Muscle of arm (tissue), 14 donors: ENCODE measurements at places on chromosomes 16 and 17.

GRCh38 chr16:87832741-87833502, 36.4 kb downstream of the SLC7A5 start:
- no peak for DNase-seq

- peak; percentile 56 for DNase-seq
Measured at GRCh38 chr17:80859002-80859941, 132.4 kb upstream of the CHMP6 start.

- DNase-seq, result no peak
Measured at GRCh38 chr17:78082988-78083387, 45.6 kb downstream of the TMC6 start.

DNA sequence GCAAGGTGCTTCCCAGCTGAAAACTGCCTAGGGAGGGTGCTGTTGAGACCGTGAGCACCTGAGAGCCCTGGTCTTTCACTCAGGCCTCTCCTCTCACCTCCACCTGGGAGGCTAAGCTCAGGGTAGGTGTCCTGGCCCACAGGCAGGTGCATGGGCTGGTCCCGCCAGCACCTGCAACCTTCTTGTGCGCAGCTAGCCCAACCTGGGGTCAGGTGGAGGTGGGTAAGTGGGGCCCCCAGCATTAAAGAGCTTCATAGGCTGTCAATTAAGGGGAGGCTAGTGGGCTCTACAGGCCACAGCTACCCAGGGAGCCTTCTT, 8.7 kb downstream of the ADCY7 start:
- DNase-seq, result no peak

DNA sequence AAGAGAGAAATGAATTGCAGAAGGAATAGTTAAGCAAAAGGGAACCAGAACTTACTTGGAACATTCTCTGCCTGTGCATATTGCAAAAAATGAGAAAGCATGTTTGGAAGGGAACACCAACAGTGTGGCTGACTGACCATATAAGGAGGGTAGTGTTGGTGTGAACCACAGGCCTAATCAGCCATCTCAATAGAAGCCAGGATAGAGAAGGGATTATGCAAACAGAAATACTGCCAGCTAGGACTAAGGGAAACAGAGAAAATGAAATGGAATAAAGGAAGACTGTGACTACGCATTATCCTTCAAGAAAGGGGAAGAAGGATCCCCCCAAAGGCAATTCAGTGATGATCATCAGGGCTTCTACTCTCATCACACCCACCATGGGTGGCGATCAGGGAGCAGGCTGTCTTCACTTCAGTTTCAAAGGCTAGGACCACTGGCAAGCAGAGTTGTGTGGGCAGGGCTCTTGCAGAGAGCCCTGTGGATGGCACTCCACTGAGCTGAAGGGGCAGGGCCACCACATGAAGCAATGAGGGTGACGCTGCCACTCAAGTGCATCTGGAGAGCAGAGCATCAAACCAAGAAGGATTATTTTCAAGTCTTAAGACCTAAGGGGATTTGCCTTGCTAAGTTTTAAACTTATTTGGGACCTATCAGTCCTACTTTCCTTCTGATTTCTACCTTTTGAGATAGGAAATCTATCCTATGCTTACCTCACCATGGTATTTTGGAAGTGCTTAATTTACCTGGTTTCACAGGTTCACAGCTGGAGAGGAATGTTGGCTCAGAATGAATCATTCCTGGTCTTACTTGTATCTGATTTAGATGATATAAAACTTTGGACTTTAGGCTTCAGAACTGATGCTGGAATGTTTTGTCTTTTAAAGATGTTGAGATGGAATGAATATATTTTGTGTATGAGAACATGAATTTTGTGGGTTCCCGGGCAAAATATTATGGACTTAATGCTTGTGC, 140.5 kb downstream of the SSH2 start:
- DNase-seq, result no peak

GRCh38 chr17:71631483-71631882, 489.3 kb upstream of the SOX9 start:
- no peak for DNase-seq

DNA sequence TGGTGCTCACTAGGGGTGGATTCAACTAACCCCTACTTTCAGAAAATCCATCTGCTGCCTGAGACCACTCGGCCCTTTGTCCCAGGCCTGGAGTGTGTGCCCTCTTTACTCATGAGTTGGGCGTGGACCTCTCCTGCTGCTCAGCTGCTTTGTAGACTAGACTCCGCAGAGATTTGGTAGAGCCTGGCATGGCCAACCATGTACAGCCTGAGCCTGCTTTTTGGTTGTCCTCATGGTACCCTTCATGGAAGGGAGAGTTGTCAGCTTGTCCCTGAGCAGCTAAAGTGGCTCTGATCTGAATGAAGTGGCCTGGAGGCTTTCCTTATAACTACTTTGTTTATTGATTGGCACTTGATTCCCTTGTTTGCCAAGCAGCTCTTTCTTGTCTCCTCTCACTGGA, 1.5 kb downstream of the EDC4 start:
- DNase-seq, result no peak

GRCh38 chr17:40338941-40339649, 25.4 kb downstream of the GJD3 start:
- no peak for DNase-seq

- DNase-seq, result no peak
Measured at GRCh38 chr16:89949121-89949742, 677 bp downstream of the DEF8 start.

DNA sequence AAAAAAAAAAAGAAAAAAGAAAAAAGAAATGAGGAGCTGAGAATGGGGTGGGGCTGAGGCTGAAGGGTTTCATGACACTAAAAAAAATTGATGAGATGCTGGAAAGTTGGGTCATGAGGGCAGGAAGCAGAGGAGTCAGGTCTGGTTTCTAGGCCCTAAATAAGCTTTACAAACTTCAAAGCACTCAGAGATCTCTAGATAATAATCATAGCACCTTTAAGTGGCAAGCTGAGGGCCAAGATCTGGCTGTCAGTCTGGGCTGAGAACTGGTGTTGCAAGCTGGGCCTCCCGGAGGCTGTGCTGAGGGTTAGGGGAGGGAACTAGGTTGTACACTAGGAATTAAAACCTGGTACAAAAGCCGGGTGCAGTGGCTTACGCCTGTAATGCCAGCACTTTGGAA, 6.4 kb downstream of the ZNF764 start:
- DNase-seq, result no peak

DNA sequence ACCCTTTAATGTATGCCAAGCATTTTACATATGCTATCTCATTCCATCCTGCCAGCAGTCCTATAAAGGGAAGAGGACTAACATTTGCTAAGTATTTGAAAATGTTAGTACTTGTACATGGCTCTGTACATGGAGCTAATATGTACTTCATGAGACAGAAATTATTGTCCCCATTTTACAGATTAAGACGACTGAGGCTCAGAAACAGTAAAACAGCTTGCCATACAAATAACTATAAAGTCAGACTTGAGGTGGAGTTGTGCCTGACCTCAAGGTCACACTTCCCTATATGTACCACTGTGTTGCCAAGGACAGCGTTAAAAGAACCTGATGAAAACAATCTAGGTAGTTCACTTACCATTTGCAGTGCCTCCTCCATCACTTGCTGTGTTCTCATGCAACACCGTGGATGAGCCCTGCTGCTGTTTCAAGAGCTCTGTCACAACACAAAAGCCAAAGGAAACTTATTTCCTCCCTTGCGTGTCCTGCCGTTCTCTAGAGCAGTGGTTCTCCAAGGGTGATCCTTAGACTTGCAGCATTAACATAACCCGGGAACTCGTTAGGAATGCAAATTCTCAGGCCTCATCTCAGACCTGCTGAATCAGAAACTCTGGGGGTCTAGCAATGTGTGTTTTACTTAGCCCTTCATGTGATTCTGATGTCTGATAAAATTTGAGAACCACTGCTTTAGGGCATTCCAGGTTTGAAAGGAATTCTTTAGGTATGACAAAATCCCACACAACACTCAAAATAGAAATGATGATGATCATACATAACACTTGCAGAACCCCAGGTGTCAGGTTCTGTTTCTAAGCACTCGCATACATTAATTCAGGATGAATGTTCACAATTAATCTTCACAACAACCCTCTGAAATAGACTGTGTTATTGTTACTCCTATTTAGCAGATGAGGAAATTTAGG, 51.2 kb upstream of the MTMR4 start:
- DNase-seq, result no peak

- DNase-seq, result no peak
Measured at GRCh38 chr16:426115-426905, 861 bp downstream of the RAB11FIP3 start.

GRCh38 chr16:24054741-24055491, 201.2 kb upstream of the CACNG3 start:
- no peak for DNase-seq

- DNase-seq, result no peak
Measured at GRCh38 chr17:61400717-61401388, 1.2 kb downstream of the TBX2 start.

DNA sequence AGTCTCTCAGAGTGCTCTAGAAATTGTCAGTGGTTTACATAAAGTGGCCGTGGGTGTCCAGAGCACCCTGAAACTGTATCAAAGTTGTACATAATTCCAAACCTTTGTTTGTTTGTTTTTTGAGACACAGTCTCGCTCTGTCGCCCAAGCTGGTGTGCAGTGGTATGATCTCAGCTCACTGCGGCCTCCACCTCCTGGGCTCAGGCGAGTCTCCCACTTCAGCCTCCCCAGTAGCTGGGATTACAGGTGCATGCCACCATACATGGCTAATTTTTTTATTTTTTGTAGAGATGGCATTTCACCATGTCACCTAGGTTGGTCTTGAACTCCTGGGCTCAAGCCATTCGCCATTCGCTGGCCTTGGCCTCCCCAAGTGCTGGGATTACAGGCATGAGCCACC, 24.3 kb upstream of the ADGRG1 start:
- no peak for DNase-seq

DNA sequence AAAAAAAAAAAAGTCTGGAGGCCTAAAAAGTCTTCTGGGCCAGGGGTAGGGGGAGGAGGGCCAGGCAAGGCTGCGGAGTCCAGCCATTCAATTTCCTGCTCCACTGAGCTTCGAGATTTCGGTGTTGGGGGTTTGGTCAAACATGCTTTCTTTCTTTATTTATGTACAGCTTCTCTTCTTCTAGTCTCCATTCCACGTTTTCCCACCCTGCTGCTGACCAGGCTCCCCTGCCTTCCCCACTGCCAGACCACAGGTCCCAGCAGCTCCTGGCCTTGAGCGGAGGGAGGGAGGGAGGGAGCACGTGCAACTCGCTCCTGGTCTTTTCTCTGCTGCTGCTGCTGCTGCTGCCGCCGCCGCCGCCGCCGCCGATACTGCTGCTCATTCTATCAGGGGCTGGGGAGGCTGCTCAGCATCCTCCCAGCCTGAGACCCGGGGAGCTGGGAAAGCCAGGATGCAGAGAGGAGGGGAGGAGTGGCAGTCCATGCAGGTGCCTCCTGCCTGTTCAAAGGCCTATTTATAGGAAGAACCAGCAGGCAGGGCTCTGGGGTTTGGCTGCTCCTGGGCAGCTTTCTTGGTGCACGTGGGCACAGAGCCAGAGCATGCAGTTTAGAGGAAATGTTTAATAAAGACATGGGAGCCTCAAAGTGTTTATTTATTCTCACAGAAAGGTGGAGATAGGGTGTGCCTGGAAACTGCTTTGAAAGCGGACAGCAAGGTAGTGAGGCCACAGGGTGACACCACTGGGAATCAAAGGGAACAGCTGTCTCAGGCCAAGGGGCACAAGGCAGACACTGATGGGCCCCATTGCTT, 23.4 kb upstream of the ZFHX3 start:
- no peak for DNase-seq

GRCh38 chr16:74455619-74456289, 34.5 kb upstream of the CLEC18B start:
- DNase-seq, result no peak
